A673 (cell line): ENCODE measurements at places on chromosomes 2 and 18. TPM values are rescaled to one million over a fixed set of nuclear protein-coding genes. Genes with fewer than 3 reads are reported as not detected.

- DNase-seq, result no peak
- H3K4me1 ChIP-seq, result no peaks in the 10 kb centered on the region
- H3K4me3 ChIP-seq, result no peak overlapping the region
- H3K27ac ChIP-seq, result no peak overlapping the region
- H3K36me3 ChIP-seq, result peaks cover 3% of the 10 kb centered on the region
Measured at GRCh38 chr2:64574871-64575270, 50.7 kb downstream of the AFTPH start.

Gene CDH2
- total RNA-seq, result 15.0 and 30.2 TPM in 2 replicates

Gene CLEC4F
- 0.67 and 1.1 TPM in 2 replicates for total RNA-seq

- peaks cover 10% of the 10 kb centered on the region for H3K4me1 ChIP-seq
- peak; percentile 61 for DNase-seq
- H3K4me3 ChIP-seq, result no peak overlapping the region
- H3K27ac ChIP-seq, result no peak overlapping the region
Measured at GRCh38 chr2:197803033-197803444, 1.4 kb upstream of the PLCL1 start.

GRCh38 chr18:37987901-37988300 is 422.3 kb upstream of the CELF4 start:
- H3K27ac ChIP-seq, result no peak overlapping the region
- H3K4me3 ChIP-seq, result no peak overlapping the region
- no peaks in the 10 kb centered on the region for H3K36me3 ChIP-seq
- no peaks in the 10 kb centered on the region for H3K4me1 ChIP-seq

GRCh38 chr2:216659276-216659675 is 26.1 kb downstream of the IGFBP2 start:
- H3K27ac ChIP-seq, result no peak overlapping the region
- peaks cover 31% of the 10 kb centered on the region for H3K4me1 ChIP-seq
- DNase-seq, result no peak
- no peak overlapping the region for H3K4me3 ChIP-seq

DNA sequence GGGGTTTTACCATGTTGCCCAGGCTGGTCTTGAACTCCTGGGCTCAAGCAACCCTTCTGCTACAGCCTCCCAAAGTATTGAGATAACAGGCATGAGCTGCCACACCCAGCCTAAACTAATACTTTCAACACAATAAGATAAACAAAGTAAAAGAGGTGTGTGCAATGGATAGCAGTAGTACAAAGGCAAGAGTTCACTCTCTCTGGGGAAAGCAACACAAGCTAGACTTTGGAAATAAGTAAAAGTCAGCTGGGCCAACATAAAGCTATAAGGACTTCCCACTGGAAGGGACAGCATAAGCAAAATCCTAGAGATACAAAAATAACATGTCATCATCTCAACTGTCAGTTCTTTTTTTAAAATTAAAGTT is 5.2 kb upstream of the NOSTRIN start:
- H3K36me3 ChIP-seq, result no peaks in the 10 kb centered on the region
- no peak overlapping the region for H3K27ac ChIP-seq
- no peak overlapping the region for H3K4me3 ChIP-seq
- no peak for DNase-seq
- peaks cover 16% of the 10 kb centered on the region for H3K4me1 ChIP-seq
- H3K27me3 ChIP-seq, result no peaks in the 10 kb centered on the region

Gene HOXD12
- 0.58 and 0.72 TPM in 2 replicates for total RNA-seq

Gene LAMA3
- total RNA-seq, result 2.6 and 2.7 TPM in 2 replicates

Gene EGR4
- 1.9 and 2.0 TPM in 2 replicates for total RNA-seq

DNA sequence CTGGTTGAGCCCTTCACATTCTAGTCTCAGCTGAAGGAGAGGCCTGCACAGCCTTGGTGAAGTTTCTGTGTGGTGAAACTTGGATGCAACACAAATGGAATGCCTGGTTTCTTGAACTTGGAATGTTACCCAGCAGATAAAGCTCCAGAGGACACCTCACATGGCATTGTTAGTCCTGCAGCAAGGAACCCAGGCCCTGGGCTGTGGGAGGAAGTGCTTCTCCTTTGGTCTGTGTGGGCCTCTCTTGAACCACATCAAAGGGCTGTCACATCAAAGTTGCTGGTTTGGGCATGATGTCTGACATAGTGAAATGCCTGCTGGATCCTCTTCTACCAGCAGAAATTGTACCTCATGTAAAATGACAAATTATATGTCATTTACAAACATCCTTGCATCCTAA is 198.5 kb downstream of the FHOD3 start:
- no peaks in the 10 kb centered on the region for H3K36me3 ChIP-seq
- no peaks in the 10 kb centered on the region for H3K27me3 ChIP-seq
- no peaks in the 10 kb centered on the region for H3K4me1 ChIP-seq
- H3K4me3 ChIP-seq, result no peak overlapping the region
- DNase-seq, result no peak

DNA sequence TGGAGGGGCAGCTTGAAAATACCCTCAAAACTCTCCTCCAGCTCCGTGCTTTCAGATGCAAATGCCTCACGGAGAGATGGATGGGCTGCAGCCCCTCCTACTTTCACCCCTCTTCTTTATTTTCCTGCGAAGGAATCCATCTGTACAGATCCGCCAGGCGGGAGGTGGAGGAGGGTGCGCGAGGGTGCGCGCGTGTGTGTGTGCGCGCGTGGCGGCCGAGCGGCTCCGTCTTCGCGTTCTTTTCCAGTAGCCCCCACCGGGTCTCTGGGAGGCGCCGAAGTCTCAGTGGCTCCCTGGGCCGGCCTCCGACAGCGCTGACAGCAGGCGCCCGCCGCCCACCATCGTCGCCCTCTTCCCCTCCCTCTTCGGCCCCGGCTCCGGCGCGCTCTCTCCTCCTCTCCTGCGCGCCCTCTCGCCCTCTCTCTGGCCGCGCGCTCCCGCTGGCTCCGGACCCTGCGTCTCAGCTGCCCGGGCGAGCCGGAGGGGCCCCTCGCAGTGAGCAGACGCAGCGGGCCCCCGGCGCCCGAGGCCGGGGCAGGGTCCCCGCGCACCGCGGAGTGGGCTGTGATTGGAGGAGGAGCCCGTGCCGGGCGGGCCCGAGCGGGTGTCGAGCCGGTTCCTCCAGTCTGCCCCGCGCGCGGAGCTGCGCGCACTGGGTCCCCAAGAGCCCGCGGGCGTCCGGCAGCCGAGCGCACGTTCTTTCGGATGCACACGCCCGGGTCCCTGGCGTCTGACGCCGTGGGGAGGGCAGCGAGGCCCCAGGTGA is at the start of gene CDH7:
CDH7 (plus strand) TSS at position 624 of the 766 bp plus-strand sequence. CDS start 11,831 bp downstream, outside the sequence.
- DNase-seq, result peak; percentile 58
- peak within 1 kb of the TSS; percentile 65 for H3K4me3 ChIP-seq
- no peaks in the 10 kb centered on the region for H3K36me3 ChIP-seq
- H3K4me1 ChIP-seq, result peaks cover 17% of the 10 kb centered on the region
- no peak within 1 kb of the TSS for H3K27ac ChIP-seq
- H3K27me3 ChIP-seq, result peaks cover 8% of the 10 kb centered on the region

DNA sequence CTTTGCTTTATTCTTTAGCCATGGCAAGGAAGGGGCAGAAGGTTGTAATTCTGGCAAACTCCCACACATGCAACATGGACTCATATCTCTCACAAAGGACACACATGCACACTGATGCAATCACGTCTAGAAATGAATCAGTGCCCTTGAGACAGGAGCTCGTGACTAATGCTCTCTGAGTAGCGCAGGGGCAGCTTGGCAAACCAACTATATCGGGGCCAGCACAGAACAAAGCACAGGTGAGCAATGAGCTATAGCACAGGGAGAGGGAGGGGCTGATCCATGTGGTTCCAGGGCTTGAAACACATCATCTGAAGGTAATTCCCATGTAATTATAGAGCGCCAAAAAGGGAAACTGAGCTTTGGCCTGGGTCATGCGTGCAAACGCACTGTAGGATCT is 165.2 kb upstream of the KLF7 start:
- H3K27ac ChIP-seq, result no peak overlapping the region
- H3K4me3 ChIP-seq, result no peak overlapping the region
- H3K36me3 ChIP-seq, result no peaks in the 10 kb centered on the region
- H3K4me1 ChIP-seq, result peaks cover 12% of the 10 kb centered on the region
- no peaks in the 10 kb centered on the region for H3K27me3 ChIP-seq

DNA sequence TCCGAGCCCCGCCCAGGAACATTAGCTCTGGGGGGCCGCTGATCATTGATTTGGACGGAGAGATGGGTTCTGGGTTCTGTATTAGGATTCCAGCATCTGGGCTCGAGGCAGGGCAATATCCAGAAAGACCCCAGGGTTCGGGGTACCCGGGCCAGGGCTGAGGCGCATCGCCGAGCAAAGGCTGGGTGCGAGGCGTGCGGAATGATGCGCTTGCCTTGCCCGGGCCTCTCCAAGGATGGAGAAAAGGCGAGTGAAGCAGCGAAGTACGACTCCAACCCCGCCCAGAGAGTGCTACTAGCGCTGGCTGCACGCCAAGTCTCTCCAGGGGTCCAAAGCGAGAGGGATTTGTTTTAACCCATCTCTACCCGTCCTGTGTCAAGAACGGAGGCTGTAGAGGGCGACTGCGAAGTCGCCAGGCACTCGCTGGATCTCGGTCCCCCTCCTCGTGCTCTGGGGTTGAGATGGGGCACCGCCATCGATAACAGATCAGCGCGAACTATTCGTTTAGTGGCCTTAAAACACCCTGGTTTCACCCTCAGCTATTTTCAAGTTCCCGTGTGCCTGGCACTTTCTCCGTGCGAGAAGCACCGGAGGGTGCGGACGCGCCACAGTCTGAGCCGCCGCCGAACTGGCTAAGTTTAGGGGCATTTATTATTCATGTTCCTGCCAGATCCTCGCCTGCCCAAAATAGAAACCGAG is 1.9 kb downstream of the ADCYAP1 start:
- peaks cover 14% of the 10 kb centered on the region for H3K4me1 ChIP-seq
- DNase-seq, result peak; percentile 72
- H3K27me3 ChIP-seq, result peaks cover 100% of the 10 kb centered on the region
- no peak overlapping the region for H3K4me3 ChIP-seq
- H3K27ac ChIP-seq, result no peak overlapping the region

Gene RGPD3
- 0.30 and 0.57 TPM in 2 replicates for total RNA-seq

Gene NXPH2
- total RNA-seq, result 4.8 and 5.4 TPM in 2 replicates

Gene MYL12A
- 298 and 357 TPM in 2 replicates for total RNA-seq

DNA sequence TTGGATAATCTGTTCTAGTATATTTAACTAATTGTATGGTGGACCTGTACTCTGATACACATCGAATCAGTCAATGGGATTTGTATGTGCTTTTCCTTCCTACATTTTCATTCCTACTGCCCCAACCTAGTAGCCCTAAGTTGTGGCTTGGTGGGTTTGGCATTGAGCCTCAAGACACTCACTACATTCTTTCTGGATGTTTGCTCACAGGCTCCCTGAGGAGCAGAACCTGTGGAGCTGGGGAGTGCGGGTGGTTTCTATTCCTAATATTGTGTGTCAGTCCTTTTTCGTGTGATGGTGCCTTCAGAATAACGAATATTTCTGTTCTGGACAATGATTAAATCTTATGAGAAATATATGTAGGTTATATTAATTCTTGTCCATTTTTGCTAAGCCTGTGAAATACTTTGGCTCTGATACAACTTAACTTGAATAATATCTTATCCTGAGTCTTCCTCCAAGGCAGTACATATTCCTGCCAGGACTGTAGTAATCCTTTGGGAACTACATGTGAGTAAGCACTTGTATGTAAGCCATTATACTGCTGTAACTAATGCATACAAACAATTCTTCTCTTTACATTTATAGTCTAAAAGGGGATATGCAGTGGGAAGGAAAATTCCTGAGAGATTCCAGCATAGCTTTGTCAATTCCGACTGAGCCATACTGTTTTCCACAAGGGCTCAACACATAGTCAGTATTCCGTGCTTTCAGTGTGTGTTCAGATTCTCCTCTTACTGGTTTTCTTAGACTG is 150.6 kb downstream of the AGPS start:
- H3K27me3 ChIP-seq, result no peaks in the 10 kb centered on the region
- no peak overlapping the region for H3K27ac ChIP-seq
- peaks cover 10% of the 10 kb centered on the region for H3K4me1 ChIP-seq

GRCh38 chr18:74819433-74820059 is 221.9 kb downstream of the ZNF407 start:
- no peaks in the 10 kb centered on the region for H3K4me1 ChIP-seq
- H3K4me3 ChIP-seq, result no peak overlapping the region
- peak; percentile 25 for DNase-seq
- no peaks in the 10 kb centered on the region for H3K27me3 ChIP-seq
- no peaks in the 10 kb centered on the region for H3K36me3 ChIP-seq
